ENCODE measurements at places on chromosomes 4 and X.

DNA sequence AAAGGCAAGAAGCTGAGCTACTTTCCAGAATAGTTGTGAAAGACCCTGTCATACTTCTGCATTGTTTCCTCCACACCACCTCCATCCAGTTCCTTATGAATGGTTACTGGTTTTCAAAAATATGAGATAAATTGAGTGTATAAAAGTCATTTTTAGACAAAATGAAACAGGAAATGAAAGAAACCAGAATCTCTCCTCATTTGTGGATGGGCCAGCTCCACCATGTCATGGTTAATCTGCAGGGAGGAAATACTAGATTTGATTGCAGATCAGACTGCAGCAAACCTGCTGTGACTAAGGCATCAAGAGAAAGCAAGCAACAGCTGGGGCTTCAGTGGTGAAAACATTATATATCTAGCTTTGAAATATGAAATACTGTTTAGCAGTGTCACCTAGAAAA lies 23.8 kb downstream of the F9 start:
- DNase-seq = no peak

DNA sequence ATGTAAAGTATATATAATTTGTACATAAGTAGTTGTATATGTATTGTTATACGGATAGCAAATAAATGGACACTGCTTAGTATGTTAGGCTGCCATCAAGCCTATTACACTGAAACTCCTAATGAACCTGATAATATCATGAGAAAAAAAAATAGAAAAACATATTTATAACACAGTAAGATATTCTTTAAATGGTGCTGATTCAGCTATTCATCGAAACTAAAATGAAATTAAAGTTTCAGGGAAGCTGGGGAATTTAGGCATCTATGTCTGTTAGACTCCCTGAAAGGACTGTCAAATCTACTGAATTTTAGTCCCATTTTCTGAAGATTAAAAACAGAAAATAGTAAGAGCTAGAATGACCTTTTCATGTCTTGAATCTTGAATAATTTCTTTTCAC lies 647.1 kb upstream of the PABPC4L start:
- no peak for DNase-seq

- no peak for DNase-seq
These were observed 64.3 kb downstream of the TMEM131L start for GRCh38 chr4:153530284-153530999.

- no peak for DNase-seq
These were observed 798.9 kb upstream of the AADAT start for GRCh38 chr4:170888660-170889059.

DNA sequence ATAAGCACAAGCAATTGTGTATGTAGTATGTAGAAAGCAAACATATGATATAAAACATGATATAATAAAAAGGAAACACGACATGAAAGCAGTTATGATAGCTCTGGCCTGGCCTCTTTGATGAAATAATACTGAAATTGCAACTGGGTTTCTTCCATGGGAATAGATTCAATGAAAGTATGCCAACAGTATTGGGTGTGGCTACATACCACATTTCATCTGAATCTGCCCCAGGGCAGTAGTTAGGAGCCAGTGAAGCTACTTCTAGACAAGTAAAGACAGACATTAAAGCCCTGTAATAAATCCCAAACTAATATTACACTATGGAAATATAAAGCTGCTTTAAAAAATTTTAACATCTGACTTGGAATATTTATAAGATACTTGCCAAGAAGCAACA lies 207.3 kb downstream of the FBXW7 start:
- peak; percentile 30 for DNase-seq

GRCh38 chr4:186882293-186882692 lies 158.6 kb upstream of the FAT1 start:
- DNase-seq = peak; percentile 2

DNA sequence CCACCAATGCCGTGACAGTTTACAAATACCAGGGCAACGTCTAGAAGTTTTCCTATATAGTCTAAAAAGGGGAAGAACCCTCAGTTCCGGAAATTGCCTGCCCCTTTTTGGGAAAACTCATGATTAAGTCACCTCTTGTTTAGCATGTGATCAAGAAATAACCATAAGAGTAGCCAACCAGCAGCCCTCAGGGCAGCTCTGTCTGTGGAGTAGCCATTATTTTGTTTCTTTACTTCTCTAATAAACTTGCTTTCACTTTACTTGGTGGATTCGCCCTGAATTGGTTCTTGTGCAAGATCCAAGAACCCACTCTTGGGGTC lies 20.0 kb upstream of the HOPX start:
- no peak for DNase-seq

DNA sequence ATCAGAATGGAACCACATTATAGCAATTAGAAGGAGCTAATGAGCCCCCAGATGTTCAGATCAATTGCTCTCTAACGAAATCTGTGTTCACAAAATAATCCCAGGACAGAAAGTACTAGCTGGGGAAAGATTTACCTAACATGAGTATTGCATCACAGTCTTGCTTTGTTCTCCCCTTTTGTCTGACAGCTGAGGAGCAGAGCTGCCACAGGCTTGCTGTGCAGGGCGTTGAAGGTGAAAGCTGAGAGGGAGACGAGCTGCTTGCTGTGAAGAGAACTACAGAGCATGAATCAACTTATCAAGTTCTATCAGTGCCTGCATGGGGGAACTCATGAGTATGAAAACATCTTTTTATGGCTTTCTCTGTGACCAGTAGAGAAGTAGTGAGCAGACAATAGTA lies 441.2 kb downstream of the CENPC start:
- DNase-seq = no peak

GRCh38 chrX:84735025-84735424 lies 232.8 kb upstream of the HDX start:
- no peak for DNase-seq

GRCh38 chrX:41043674-41044345 lies 41.4 kb upstream of the USP9X start:
- DNase-seq = no peak

DNA sequence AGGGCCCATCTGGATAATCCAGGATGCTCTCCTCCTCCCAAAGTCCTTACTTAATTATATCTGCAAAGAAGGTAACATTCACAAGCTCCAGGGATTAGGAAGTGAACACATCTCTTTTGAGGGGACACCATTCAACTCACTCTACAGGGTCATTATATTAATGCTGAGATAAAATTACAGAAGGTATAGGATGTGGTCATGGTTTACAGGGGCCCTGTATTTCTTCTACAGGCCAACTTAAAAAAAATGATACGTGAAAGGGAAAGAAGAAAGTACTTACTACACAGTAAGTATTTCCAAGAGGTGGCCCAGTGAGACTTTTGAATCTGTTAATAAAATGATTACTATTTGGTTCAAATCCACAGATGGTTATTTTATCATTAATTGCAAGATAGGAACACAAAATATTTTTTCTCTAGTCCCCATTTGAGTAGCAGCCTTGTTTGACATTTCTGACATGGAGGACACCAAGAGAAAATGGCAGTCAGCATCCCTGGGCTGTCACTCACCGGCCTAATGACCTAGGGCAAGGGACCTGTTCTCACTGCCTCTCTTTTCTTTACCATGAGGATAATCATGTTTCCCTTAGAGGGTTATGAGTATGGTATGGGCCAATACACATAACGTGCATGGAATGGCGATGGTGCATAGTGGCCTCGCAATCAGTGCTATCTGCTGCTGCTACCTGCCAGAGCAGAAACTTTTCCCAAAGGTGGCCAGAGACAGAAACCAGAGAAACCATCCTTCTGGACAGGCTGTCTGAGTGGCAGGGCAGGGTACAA lies 140.5 kb downstream of the PTTG2 start:
- DNase-seq = no peak

DNA sequence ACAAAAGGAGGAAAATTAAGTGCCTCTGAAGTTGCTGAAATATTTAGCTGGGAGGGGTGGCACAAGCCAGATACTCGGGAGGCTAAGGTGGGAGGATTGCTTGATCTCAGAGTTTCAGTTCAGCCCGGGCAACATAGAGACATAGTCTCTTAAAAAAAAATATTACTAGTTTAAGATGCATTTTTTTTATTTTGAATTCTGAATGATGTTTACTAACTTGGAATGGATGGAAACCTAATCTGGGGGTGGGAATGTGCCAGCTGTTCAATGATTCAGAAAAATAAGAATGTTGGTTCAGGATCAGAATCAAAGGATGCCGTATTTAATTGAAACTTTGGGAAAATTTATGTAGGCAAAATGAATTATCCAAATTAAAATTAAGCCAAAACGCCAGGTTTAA lies 167.2 kb upstream of the ANK2 start:
- DNase-seq = no peak

- no peak for DNase-seq
These were observed 3.5 kb downstream of the ZXDA start for GRCh38 chrX:57906790-57907189.

- no peak for DNase-seq
These were observed 16.2 kb downstream of the NPNT start for GRCh38 chr4:105911426-105911825.

DNA sequence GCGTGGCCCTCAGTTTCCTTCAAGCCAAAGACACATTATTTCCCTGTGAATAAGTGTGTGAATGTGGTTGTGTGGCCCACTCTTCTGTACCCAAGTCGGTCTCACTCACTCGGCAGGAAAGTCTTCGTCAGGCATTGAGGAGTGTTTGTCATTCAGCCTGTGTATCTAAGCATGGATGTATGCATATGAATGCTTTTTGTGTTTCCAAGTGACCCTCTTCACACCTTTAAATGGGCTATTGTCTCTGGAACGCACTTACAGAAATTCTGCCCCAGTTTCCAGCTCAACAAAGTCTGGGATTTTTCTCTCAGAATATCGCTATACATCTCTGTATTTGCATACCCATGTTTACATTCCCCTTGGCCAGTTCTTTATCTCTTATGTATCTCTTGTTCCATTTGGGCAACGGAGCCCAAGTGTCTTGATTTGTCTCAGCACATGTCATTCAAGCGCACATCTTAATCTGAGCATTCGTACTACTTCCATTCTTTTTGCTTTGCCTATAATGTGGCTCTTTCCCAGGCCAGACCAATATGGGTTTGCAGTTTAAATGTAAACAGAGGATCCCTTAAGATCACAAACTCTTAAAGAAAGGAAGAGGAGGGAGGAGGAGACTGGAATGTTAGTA lies 4.8 kb downstream of the BCOR start:
- DNase-seq = no peak

GRCh38 chr4:1720163-1720983 lies 750 bp downstream of the TMEM129 start:
- DNase-seq = no peak

GRCh38 chr4:145338568-145338967 lies 143.1 kb upstream of the SMAD1 start:
- no peak for DNase-seq

DNA sequence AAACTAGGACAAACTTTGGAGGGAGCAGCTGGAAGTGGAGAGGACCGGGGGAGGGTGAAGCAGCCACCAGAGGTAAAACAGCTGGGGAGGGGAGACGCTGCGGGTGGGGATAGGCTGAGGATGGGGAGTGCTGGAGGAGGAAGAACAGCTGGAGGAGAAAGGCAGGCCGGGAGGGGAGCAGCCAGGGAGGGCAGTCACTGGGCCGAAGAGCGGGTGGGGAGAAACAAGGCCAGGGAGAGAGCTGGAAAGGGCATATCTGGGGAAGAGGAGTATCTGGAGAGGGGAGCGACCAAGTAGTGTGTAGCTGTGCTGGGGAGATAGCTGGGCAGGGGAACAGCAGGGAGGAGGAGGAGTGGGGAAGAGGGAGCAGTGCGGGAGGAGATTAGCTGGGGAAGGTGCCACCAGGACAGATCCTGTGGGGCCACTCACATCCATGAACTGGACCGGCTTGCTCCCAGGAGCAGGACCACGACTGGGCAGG lies 2.7 kb downstream of the SLC38A5 start:
- no peak for DNase-seq

GRCh38 chr4:140141210-140141835 lies 12.7 kb downstream of the MAML3 start:
- DNase-seq = no peak

DNA sequence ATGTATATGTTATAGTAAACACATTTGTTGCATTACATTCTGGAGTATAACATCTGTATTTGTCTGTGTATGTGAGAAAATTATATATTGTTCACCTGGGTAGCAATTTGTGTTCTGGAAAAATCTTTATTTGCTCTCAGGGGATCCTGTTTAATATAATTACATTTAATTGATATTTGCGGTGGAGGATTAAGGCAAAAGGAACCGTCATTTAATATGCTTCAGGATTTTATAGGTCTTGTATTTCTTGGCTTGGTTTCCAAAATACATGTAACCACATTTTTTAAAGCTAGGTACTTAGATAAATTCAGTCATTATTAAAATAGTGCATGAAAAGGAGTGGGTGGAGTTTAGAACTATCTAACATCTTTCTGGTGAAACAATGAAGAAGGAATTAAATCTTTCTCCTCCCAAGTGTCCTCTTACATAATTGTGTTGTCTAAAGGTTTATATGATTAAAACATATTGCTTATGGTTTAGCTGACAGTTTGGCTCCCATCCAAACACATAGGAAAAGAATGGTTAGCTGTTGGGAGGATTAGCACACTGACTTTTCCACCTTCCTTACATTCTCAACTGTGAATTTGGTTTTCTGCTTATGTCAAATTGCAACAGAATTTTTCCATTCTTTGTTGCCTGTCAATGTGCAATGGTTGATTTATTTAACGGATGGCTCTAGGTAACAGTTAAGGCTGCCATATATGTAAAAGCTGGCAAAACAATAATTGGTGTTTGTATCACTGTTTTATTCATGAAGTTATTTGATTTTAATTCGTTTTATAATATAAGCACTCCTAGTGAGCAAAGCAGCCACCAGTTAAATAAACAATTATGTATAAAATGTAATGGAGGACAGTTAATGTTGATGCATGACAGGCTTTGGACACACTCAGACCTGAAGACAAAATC lies 250.8 kb upstream of the SFRP2 start:
- DNase-seq = no peak

GRCh38 chr4:102847687-102848086 lies 20.3 kb upstream of the UBE2D3 start:
- DNase-seq = no peak

DNA sequence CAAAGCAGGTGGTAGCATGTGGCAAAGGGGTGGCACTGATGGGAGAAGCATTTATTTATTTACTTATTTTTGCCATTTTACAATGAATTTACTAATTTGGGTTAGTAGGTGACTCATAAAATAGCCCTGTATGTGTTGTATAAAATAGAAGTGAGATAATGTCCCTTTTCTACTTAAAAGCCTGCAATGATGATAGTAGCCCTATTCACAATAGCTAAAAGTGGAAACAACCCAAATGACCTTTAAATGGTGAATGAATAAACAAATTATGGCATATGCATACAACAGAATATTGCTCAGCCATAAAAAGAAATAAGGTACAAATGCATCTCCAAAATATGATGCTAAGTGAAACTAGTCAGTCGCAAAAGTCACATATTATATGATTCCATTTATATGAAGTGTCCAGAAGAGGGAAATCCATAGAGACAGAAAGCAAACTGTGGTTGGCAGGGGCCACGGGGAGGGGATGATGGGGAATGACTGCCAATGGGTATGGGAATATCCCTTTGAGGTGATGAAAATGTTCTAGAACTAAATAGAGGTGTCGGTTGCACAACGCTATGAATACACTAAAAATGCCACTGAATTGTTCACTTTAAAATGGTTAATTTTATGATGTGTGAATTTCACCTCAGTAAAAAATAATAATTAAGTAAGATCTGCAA lies 35.8 kb upstream of the FAM9C start:
- DNase-seq = no peak

Data from SW480 (cell line).